ENCODE measurements at places on chromosomes 2 and 18. TPM values are rescaled to one million over a fixed set of nuclear protein-coding genes. Genes with fewer than 3 reads are reported as not detected.

GRCh38 chr2:30336978-30337841, 105.9 kb downstream of the LBH start:
- peak overlapping the region; percentile 98 for H3K27ac ChIP-seq
- peak overlapping the region; percentile 66 for H3K4me3 ChIP-seq
- peaks cover 72% of the 10 kb centered on the region for H3K4me1 ChIP-seq
- no peaks in the 10 kb centered on the region for H3K27me3 ChIP-seq
- DNase-seq = peak; percentile 92
- H3K36me3 ChIP-seq = no peaks in the 10 kb centered on the region

- no peak overlapping the region for H3K4me3 ChIP-seq
- H3K27me3 ChIP-seq = no peaks in the 10 kb centered on the region
- H3K4me1 ChIP-seq = no peaks in the 10 kb centered on the region
- H3K27ac ChIP-seq = no peak overlapping the region
Observed at GRCh38 chr2:186426153-186427016, 59.7 kb upstream of the ZC3H15 start.

- H3K4me1 ChIP-seq = no peaks in the 10 kb centered on the region
- no peak overlapping the region for H3K27ac ChIP-seq
- DNase-seq = no peak
- no peaks in the 10 kb centered on the region for H3K36me3 ChIP-seq
- H3K4me3 ChIP-seq = no peak overlapping the region
- no peaks in the 10 kb centered on the region for H3K27me3 ChIP-seq
Observed at GRCh38 chr2:76749858-76750257, 772.3 kb downstream of the LRRTM4 start.

TEX44 gene
- not detected for total RNA-seq

PRSS56 gene
- not detected for total RNA-seq

MAPRE3 gene
- 0.61 TPM for total RNA-seq

SDC1 gene
- total RNA-seq = 33.1 TPM

- H3K27me3 ChIP-seq = no peaks in the 10 kb centered on the region
- DNase-seq = no peak
- H3K36me3 ChIP-seq = no peaks in the 10 kb centered on the region
- no peak overlapping the region for H3K4me3 ChIP-seq
- H3K27ac ChIP-seq = no peak overlapping the region
Observed at GRCh38 chr2:29262681-29263260, 147.6 kb downstream of the CLIP4 start.

DNA sequence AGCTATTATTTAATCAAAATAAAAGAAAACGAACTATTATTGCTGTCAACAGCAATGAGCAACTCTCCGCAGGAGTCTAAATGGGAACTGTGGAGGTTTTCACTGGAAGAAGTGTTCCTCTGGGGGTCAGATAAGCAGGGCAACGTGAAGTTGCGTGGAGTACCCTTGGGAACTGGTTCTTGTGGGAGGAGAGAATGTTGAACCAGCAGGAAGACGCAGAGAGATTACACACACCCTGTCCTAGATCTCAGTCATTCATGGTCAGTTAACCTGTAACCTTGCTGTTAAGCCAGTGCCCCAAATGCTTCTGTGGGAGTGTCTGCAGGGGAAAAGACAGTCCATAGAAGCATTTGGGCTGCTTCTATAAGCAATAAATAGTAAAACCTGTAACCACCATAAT, 20.4 kb upstream of the CABLES1 start:
- H3K27ac ChIP-seq = no peak overlapping the region
- H3K27me3 ChIP-seq = no peaks in the 10 kb centered on the region
- H3K36me3 ChIP-seq = no peaks in the 10 kb centered on the region
- DNase-seq = no peak

GRCh38 chr2:23900541-23901322, 26.2 kb downstream of the ATAD2B start:
- no peaks in the 10 kb centered on the region for H3K36me3 ChIP-seq
- no peaks in the 10 kb centered on the region for H3K27me3 ChIP-seq
- no peaks in the 10 kb centered on the region for H3K4me1 ChIP-seq
- H3K4me3 ChIP-seq = no peak overlapping the region

- H3K4me3 ChIP-seq = no peak overlapping the region
- DNase-seq = no peak
- H3K36me3 ChIP-seq = no peaks in the 10 kb centered on the region
- H3K4me1 ChIP-seq = no peaks in the 10 kb centered on the region
Observed at GRCh38 chr18:11859903-11860407, 8.7 kb downstream of the CHMP1B start.

ONECUT2 gene
- 0.03 TPM for total RNA-seq

DNA sequence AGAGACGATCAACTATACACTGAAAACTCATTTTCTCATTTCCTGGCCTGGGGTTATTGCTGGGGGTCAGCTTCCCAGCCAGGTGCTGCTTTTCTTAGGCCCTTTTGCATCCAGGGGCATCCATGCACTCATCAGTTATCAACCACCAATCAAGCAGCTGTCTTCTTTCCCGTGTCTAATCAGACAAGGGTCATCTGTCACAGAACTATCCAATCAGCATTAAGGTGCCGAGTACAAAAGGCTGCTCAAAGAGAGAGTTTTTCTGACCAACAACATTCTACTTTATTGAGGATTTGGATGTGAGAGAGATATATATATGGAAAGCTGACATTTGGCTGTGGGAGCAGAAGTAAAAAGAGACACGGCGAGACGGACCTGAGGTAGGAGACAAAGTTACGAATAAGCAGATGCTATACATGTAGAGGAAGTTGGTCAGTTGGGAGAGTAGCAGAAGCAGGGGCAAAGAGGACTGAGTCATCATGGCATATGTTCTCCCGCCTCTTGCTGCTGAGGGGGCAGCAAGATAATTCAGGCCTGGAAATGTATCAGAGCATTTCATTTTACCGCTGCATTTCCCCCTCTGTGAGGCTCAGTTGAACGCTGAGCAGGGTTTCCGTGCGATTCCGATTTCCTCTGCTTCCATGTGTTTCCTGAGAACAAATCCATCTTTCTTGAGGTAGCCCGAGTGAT, 129.3 kb downstream of the NUP35 start:
- H3K4me1 ChIP-seq = no peaks in the 10 kb centered on the region
- H3K36me3 ChIP-seq = no peaks in the 10 kb centered on the region
- no peak overlapping the region for H3K4me3 ChIP-seq
- no peak for DNase-seq
- no peaks in the 10 kb centered on the region for H3K27me3 ChIP-seq

GRCh38 chr2:33909945-33910695, 311.0 kb upstream of the FAM98A start:
- DNase-seq = no peak
- H3K4me3 ChIP-seq = no peak overlapping the region

GRCh38 chr18:36672437-36673344, 156.1 kb downstream of the TPGS2 start:
- no peak overlapping the region for H3K4me3 ChIP-seq
- H3K36me3 ChIP-seq = no peaks in the 10 kb centered on the region
- H3K27ac ChIP-seq = no peak overlapping the region
- no peak for DNase-seq
- H3K4me1 ChIP-seq = 0 out of 2 replicates have a peak, but pooled peaks cover 7% of the 10 kb centered on the region
- no peaks in the 10 kb centered on the region for H3K27me3 ChIP-seq

DNA sequence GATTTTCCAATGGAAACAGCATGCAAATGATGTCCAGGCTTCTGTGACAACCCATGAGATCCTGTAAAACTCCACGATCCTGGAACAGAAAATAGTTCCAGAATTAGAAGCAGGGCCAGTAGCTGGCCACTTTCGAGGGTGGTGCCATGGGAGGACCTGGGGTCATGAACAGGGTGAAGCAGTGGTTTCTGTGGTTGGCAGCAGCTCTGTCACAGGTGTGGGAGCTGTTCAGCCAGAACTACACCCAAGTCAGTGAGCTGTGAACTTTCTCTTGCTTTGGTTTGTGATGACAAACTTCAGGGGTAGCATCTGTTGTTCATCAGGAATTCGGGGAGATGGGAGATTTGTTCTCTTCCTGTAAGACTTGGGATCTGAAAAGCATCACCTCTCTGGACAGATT, 314.4 kb upstream of the NT5C1B start:
- H3K36me3 ChIP-seq = no peaks in the 10 kb centered on the region
- DNase-seq = no peak
- H3K27me3 ChIP-seq = no peaks in the 10 kb centered on the region

MAP3K19 gene
- not detected for total RNA-seq

GRCh38 chr2:134169788-134170187, 84.1 kb upstream of the MGAT5 start:
- peaks cover 24% of the 10 kb centered on the region for H3K4me1 ChIP-seq
- no peak overlapping the region for H3K4me3 ChIP-seq
- no peak overlapping the region for H3K27ac ChIP-seq
- no peaks in the 10 kb centered on the region for H3K27me3 ChIP-seq
- DNase-seq = no peak

DNA sequence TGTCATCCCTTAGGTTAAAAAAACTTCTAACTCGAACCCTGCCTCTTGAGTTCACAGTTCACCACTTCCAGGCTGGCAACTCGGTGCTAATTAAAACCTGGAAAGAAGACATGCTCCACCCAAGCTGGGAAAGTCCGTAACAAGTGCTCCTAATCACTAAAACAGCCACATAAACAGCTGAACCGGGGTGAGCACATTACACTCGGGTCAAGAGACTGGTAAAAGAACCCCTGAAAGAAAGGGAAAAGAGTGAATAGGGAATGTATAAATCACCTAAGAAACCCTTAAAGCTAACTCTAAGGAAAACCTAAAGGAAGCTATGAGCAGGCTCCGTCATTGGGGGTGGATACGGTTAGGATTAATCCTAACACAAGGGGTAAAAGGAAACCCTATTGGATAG, 102.0 kb downstream of the HIBCH start:
- H3K4me3 ChIP-seq = no peak overlapping the region
- no peaks in the 10 kb centered on the region for H3K27me3 ChIP-seq
- peaks cover 5% of the 10 kb centered on the region for H3K36me3 ChIP-seq

- H3K4me3 ChIP-seq = no peak overlapping the region
- H3K36me3 ChIP-seq = no peaks in the 10 kb centered on the region
- H3K27me3 ChIP-seq = 0 out of 2 replicates have a peak, but pooled peaks cover 1% of the 10 kb centered on the region
- no peak for DNase-seq
Observed at GRCh38 chr2:168819829-168820489, 17.5 kb downstream of the NOSTRIN start.

- no peak overlapping the region for H3K4me3 ChIP-seq
- H3K27ac ChIP-seq = no peak overlapping the region
- DNase-seq = no peak
- no peaks in the 10 kb centered on the region for H3K4me1 ChIP-seq
- H3K27me3 ChIP-seq = no peaks in the 10 kb centered on the region
Observed at GRCh38 chr2:162082036-162082435, 8.0 kb upstream of the DPP4 start.

WNT10A gene
- 20.6 TPM for total RNA-seq

GRCh38 chr2:181393472-181393871, 63.7 kb upstream of the ITGA4 start:
- no peaks in the 10 kb centered on the region for H3K27me3 ChIP-seq
- no peak for DNase-seq
- no peaks in the 10 kb centered on the region for H3K36me3 ChIP-seq

- DNase-seq = no peak
- H3K4me3 ChIP-seq = no peak overlapping the region
- no peaks in the 10 kb centered on the region for H3K4me1 ChIP-seq
- no peak overlapping the region for H3K27ac ChIP-seq
- no peaks in the 10 kb centered on the region for H3K36me3 ChIP-seq
Observed at GRCh38 chr2:197052356-197052755, 125.8 kb upstream of the PGAP1 start.

DNA sequence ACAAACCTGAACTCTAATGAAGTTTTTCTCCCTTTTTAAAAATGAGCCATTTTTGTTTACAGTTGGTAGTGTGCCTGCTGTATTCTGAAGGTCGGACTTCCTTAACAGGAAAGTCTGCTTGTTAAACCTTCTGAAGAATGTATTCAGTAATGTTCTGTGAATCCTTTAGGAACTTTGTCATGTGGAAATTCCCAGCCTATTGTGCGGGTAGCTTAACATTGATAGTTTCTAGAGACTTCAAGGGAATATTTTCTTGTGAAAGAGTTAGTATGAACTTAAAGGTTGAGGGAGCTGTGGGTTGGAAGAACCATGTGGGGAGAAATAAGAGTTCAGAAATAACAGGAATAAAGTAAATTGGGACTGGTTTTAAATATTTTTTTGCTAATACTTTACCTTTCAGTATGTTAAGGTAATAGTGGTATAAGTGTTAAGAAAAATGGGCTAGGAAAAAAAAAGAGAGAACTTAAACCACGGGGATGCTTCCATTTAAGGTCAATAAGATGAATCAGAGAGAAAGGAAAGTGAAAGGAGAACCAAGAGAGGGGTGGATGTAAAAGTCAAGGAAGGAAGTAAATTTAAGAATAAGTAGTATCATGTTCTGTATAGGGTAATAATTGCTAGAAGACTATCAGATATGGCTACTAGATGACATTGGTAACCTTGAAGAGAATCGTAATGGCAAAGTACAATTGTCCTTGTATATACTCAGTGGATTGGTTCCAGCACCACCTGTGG, 90.5 kb downstream of the PMS1 start:
- peak overlapping the region; percentile 37 for H3K27ac ChIP-seq
- no peaks in the 10 kb centered on the region for H3K4me1 ChIP-seq
- no peaks in the 10 kb centered on the region for H3K27me3 ChIP-seq
- no peak overlapping the region for H3K4me3 ChIP-seq

CROCC2 gene
- total RNA-seq = not detected

KCNJ13 gene
- total RNA-seq = not detected

COL3A1 gene
- total RNA-seq = 0.74 TPM

- no peak overlapping the region for H3K4me3 ChIP-seq
- DNase-seq = no peak
- H3K27me3 ChIP-seq = no peaks in the 10 kb centered on the region
- H3K36me3 ChIP-seq = no peaks in the 10 kb centered on the region
Observed at GRCh38 chr18:32974421-32975162, 201.8 kb upstream of the KLHL14 start.

GAREM1 gene
- 0.05 TPM for total RNA-seq

- H3K27ac ChIP-seq = no peak overlapping the region
- no peak for DNase-seq
- no peaks in the 10 kb centered on the region for H3K36me3 ChIP-seq
- no peaks in the 10 kb centered on the region for H3K27me3 ChIP-seq
- H3K4me1 ChIP-seq = no peaks in the 10 kb centered on the region
Observed at GRCh38 chr2:233800208-233800607, 22.1 kb downstream of the MROH2A start.

DNA sequence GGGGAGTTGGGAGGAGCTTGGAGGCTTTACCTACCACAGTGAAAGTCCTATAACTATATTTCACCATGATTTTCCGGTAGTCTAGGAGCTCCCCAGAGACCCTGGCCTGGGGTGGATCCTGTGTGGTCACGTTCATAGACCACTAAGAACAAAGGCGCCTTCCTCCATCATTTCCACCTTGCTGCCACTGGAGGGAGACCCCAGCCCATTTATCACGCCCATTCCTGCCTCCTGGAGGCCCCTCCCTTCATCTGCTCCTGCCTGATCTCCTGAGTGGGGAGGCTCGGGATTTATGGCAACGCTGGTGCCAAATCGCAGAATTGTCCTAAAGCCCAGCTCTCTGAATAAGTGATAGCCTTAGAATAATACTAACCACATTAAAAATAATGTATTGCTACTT, 507.6 kb upstream of the SPHKAP start:
- no peaks in the 10 kb centered on the region for H3K27me3 ChIP-seq
- no peak for DNase-seq
- no peaks in the 10 kb centered on the region for H3K36me3 ChIP-seq
- H3K4me3 ChIP-seq = no peak overlapping the region

CFLAR gene
- total RNA-seq = 99.5 TPM

GRCh38 chr2:109352898-109353689, 224.1 kb downstream of the SH3RF3 start:
- H3K36me3 ChIP-seq = no peaks in the 10 kb centered on the region
- no peak overlapping the region for H3K27ac ChIP-seq
- H3K27me3 ChIP-seq = no peaks in the 10 kb centered on the region
- no peak for DNase-seq

CREG2 gene
- not detected for total RNA-seq

GRCh38 chr18:8373486-8373885, 235.8 kb upstream of the RAB12 start:
- H3K36me3 ChIP-seq = no peaks in the 10 kb centered on the region
- no peaks in the 10 kb centered on the region for H3K4me1 ChIP-seq
- no peak for DNase-seq
- H3K27ac ChIP-seq = no peak overlapping the region

MBP gene
- total RNA-seq = 52.5 TPM
